ENCODE measurements at places on chromosomes 7 and 10.
A peak's percentile ranks its signal among the peaks of the same experiment; 100 is the strongest.

GRCh38 chr7:7909376-7909775 is 59.2 kb upstream of the GLCCI1 start:
- no peak for DNase-seq

- no peak for DNase-seq
Observed at GRCh38 chr10:121240556-121240955, 357.7 kb downstream of the FGFR2 start.

- no peak for DNase-seq
Observed at GRCh38 chr10:89404104-89405047, 10.0 kb upstream of the IFIT5 start.

DNA sequence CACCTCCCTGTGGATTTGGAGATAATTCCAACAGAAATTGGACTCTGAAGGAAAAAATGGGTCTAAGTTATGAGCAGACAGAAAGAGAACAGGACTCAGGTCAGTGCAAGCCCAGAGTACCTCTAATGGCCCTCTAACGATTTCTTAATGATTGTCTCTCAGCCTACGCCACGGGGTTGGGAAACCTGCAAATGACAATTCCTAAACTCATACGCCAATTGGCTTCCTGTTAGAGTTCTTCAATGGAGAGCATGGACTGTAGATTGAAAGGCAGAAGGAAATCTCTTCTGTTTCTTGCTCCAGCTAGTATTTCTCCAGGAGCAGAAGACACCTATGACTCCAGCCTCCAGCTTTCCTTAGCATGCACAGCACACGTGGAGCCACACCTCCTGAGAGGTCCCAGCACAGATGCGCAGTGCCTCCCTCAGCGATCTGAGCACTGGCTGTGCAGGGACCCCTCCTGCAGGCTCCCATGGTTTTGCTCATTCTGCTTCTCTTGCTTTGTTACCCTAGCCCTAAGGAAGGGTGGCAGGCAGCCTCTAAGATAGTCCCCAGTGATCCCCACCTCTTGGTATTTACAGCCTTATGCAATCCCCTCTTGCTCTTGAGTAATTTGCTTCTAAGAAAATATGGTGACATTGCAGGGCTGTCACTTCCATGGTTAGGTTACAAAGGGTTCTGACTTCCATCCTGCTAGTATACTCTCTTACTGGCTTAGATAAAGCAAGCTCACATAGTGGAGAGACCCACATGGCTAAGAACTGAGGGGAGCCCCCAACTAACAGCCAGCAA is 30.1 kb downstream of the DENND11 start:
- DNase-seq = no peak

GRCh38 chr7:150379441-150380379 is 580 bp downstream of the ZNF775 start:
- DNase-seq = no peak

DNA sequence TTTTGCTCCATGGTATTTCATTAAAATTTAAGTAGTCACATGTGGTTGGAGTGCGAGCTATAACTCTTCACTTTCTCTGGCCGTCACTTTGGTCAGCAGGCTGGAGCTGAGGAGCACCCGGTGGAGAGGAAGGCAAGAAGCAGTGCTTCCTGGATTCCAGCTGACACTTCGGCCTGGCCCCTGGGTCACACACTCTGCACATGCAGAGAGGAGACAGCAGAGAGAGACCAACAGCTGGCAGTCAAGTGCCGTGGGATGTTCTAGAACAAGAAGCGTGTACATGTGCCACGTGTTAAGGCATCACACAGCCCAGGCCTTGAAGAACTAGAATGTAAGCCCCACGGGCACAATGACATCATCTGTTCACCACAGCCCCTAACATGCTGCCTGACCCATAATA is 30.1 kb downstream of the PSAP start:
- no peak for DNase-seq

GRCh38 chr7:51785171-51785570 is 468.6 kb upstream of the COBL start:
- no peak for DNase-seq

DNA sequence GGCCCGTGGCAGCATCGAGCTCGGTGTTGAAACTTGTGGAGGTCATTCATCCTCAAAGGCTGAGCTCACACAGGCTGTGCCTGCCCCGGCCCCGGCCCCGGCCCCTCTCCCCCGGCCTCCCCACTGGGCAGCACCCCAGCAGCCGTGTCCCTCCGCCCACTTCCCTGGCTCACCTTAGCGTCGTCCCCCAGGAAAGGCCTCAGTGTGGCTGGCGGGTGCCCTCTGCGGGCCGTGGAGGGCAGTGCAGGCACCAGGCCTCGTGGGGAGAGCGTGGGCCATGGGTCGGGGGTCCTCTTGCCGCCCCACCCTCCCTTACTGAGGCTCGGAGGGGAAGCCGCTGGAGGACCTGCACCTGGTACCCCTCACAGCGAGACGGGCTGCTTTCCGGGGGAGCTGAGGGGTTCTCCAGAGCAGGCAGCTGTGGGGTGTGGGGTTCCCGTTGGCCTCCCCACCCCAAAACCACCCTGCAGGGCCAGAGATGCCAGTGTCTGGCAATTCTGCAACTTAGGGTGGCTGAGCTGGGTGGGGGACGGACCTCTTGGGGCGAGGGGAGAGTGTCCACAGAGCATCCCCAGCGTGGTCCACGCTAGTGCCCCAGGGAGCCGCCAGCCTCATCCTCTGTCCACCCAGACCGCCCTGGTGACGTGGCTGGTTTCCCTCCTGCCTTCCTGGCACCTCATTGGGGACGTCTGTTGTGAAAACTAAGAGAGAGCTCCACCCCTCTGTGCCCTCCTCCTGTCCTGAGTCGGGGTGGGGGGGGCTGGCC is 44.2 kb upstream of the DPYSL4 start:
- DNase-seq = peak; percentile 51

- no peak for DNase-seq
Observed at GRCh38 chr10:98388101-98388655, 26.8 kb downstream of the PYROXD2 start.

- DNase-seq = no peak
Observed at GRCh38 chr7:134515569-134516468, 11.5 kb upstream of the AKR1B10 start.

DNA sequence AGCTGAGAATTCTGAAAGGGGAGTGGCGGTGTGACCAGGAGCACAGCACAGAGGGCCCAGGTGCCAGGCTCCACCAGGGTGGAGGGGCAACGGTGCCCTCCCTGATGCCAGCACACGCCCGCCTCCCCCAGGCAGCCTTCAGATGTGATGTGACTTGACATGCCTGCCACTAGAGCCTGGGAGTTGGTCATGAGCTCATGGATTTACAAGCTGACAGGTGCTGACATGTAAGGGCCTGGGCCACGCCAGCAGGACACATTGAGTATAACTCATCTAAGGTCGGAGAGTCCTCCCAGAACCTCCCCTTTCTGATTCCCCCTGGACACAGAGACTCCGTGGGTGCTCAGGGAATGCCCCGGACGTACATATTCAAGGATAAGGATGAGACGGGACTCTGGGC is 74.2 kb downstream of the LSM5 start:
- no peak for DNase-seq

DNA sequence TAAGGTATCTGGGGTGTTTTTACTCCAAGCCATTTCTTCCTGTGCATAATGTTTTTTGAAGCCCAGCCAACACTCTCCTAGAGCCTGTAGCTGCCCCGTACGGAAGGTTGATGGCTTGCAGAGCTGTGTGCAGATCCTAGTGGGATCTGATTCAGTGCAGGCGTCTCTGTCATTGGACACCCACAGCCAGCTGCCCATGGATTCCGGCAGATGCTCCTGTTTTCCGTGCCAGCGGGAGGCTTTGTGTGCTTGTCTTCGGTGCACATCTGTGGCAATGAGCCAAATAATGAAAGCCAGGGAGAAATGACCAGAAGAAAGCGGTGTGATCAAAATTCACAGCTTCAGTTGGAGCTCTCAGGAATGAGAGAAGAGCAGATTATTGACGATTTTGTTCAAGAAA is 426.4 kb downstream of the TYW1 start:
- no peak for DNase-seq

DNA sequence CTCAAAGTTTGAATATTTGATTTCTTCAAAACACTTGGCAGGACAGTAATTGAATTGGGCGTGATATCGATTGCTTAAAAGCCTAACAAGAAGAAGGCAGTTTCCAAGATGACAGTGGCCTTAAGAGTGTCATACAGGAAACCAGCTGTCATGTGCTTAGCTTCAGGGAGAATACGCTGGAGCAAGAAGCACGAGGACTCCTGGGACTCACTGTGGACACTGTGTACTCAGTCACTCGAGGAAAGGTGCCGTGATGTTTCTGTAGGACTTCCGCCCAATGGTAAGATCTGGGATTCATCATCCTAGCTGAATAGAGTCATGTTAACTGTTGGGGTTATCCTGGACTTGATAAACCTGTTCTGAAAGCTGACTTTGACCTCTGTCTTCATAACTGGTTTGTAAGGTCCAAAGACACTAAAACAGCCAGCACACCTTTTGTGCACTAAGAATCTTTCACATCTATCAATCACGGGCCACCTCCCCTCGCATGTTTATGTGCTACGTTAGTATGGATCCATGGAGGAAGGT is 113.5 kb downstream of the CELF2 start:
- DNase-seq = no peak

DNA sequence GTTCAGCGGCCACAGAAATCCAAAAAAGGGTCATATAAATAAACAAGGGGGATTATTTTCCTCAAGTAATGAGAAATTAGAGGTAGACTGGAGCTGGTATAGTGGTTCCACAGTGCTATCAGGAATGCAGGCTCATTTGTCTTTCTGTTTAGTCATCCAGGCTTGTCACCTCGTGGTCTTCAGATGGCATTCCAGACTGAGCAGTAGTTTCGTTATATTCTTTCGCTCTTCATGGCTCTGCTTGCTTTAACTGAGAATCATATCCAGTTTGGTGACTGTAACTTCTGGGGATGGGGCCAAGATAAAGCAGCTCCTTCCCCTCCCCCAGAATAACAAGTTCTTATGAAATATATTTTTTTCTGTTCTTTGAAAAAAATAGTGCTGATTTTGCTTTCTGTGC is 9.5 kb downstream of the ANKIB1 start:
- no peak for DNase-seq

GRCh38 chr10:124415210-124415609 is 3.5 kb downstream of the OAT start:
- DNase-seq = no peak

DNA sequence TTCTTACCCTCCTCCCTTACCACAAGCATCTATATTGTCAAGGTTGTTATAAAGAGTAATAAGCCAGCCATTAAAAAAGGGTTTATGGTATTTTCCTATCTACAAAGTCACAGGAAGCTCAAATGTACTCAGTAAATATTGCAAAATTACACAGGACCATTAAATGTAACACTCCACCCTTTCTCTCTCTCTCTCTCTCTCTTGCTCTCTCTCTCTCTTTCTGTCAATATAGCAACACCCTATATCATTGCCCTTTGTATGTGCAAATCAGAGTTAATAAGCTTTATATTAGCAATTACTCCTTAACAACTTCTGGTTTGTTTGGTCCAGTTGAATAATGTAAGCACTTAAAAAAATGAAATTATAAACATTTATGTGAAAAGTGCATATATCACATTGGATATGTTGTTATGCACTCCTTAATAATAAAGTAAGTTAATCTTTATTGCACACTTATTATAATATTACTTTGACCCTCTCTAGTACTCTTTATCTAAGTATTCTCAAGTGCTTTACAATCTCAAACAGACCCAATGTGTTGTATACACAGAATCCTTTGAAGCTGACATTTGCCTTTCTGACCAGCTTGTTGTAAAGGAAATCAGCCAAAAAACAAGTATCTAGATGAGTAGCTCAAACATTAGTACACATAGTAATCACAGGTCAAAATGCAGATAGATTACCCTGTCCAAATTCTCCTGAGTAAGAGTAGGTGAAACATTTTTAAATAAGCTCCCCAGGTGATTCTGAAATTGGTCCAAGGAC is 93.2 kb downstream of the CFTR start:
- no peak for DNase-seq

DNA sequence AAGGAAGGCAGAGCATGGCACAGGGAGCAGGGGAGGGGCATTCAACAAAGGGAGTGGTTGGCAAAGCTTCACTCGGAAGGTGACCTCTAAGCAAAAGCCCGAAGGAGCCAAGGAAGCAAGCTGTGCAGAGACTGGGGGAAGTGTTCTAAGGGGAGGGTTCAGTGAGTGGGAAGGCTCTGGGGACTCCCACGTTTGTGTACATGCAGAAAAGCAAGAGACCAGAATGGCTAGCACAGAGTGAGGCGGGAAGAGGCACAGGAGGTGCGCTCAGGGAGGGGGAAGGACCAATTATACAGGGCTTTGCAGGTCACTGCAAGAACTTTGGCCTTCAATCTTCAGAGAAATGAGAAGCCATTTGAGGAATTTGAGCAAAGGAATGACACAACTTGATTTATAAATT is 7.4 kb downstream of the ARHGAP21 start:
- no peak for DNase-seq

DNA sequence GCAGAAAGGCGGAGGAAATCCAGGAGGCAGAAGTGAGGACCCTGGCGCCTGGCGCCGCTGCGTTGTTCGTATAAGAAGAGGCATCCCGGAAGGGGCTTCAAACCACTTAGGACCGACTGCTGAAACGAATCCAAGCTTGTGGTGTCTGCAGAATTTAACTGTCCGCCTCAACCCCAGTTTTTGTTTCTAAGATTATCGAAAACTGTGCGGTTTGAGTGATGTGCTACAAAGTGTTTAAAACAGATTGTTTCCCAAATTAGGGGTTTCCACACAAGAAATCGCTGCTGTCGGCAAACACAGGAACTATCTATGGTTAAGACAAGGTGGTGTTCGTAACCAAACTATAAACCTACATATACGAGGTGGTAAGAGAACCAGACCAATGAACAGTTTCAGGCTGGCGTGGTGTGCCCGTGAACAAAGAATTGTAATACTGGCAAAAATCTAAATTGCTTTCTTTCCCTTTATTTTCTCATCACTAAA is 835 bp upstream of the DGKI start:
- DNase-seq = no peak

DNA sequence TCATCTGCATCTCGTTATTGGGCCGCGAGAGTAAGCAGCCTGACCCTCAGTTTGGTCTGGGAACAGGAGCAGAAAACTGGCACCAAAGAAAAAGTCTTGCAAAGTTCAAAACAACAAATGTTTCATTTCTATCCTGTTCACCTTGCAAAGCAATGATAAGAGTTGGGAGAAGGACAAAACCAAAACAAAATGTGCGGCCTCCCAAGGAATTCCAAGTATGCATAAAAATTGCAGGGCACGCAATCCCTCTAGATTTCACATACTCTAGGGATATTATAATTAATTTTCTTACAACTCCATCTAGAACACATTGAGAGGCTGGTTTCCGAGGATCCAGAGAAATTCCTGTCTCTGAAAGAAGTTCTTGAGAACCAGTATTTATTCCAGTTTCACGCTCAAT is 20.1 kb downstream of the CHUK start:
- DNase-seq = no peak

GRCh38 chr10:62231805-62232204 is 36.8 kb downstream of the RTKN2 start:
- no peak for DNase-seq
